ENCODE measurements at places on chromosomes 3 and 15. TPM values are rescaled to one million over a fixed set of nuclear protein-coding genes. Genes with fewer than 3 reads are reported as not detected.
A peak's percentile ranks its signal among the peaks of the same experiment; 100 is the strongest.

DNA sequence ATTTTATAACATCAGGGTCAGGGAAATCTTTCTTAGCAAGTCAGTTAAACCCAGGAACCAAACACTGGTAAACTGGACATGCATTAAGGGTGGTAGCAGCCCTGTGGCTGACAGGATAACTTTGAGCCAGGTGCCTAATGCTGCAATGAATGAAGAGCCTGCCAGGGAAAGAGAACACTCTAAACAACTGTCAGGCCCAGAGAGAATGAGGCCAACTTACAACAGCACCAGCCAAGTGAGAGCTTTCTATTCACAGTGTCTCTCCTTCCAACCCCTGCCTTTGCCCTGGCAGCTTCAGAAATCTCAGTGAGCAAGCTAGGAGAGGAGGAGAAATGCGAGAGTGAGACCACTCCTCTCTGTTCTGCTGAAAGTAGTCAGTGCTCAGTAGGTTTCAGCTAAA lies 50.4 kb upstream of the ATP2C1 start:
- no peak overlapping the region for H3K27ac ChIP-seq
- no peak overlapping the region for H3K4me3 ChIP-seq
- no peaks in the 10 kb centered on the region for H3K27me3 ChIP-seq

DNA sequence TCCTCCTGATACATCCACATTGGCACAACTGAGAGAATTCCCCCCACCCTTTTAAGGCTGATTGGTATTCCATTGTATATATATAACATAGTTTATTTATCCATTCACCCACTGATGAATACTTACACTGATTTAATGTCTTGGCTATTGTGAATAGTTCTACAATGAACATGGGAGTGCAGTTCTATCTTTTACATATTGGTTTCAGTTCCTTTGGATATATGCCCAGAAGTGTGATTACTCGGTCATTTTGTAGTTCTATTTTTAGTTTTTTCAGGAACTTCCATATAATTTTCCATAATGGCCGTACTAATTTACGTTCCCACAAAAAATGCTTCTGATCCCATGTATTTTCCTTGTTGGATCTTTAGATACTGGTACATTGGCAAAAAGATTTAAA lies 135.3 kb downstream of the FMN1 start:
- H3K27me3 ChIP-seq: no peaks in the 10 kb centered on the region

DNA sequence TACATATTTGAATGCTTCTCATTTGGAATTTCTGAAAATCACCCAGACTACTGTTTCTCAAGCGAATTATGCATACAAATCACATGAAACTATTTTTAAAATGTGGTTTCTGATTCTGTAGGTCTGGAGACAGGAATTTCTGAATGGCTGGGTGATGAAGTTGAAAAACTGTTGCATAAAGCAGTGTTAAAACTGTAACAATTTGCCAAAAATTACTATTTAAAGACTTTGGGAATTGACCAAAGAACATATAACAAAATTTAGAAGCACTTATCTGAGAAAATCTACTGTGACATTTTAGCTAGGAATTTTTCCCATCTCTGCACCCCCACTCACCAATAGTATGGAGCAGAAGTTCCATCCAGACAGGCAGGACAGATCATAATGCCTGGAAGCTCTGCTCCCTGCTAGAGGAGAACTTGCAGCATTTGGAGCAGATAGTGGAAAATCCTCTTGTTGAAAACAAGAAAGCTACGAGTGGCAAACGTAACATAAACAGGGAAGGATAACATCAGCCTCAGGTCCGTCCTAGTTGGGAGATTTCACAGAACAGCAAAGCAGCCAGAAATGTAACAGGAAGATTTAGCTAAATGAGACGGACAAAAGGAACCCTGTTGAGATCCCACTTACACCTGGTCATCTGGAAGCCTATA lies 132.3 kb upstream of the MCTP2 start:
- H3K4me3 ChIP-seq: no peak overlapping the region
- H3K4me1 ChIP-seq: no peaks in the 10 kb centered on the region
- H3K36me3 ChIP-seq: no peaks in the 10 kb centered on the region
- no peaks in the 10 kb centered on the region for H3K27me3 ChIP-seq

- H3K36me3 ChIP-seq: no peaks in the 10 kb centered on the region
- no peak overlapping the region for H3K4me3 ChIP-seq
- H3K4me1 ChIP-seq: no peaks in the 10 kb centered on the region
- DNase-seq: no peak
- H3K27ac ChIP-seq: no peak overlapping the region
These were observed 205.5 kb downstream of the MECOM start for GRCh38 chr3:169457807-169458697.

GRCh38 chr3:69433969-69434325 lies 48.1 kb upstream of the FRMD4B start:
- no peaks in the 10 kb centered on the region for H3K4me1 ChIP-seq
- H3K27me3 ChIP-seq: no peaks in the 10 kb centered on the region

- H3K4me3 ChIP-seq: peak overlapping the region; percentile 74
- peak overlapping the region; percentile 98 for H3K27ac ChIP-seq
- H3K4me1 ChIP-seq: peaks cover 50% of the 10 kb centered on the region
- DNase-seq: peak; percentile 53
- no peaks in the 10 kb centered on the region for H3K27me3 ChIP-seq
These were observed 688 bp downstream of the SETD5 start for GRCh38 chr3:9397906-9398699.

- H3K4me1 ChIP-seq: no peaks in the 10 kb centered on the region
- no peaks in the 10 kb centered on the region for H3K36me3 ChIP-seq
- H3K4me3 ChIP-seq: no peak overlapping the region
- H3K27ac ChIP-seq: no peak overlapping the region
These were observed 12.6 kb downstream of the PPARG start for GRCh38 chr3:12301513-12301912.

DNA sequence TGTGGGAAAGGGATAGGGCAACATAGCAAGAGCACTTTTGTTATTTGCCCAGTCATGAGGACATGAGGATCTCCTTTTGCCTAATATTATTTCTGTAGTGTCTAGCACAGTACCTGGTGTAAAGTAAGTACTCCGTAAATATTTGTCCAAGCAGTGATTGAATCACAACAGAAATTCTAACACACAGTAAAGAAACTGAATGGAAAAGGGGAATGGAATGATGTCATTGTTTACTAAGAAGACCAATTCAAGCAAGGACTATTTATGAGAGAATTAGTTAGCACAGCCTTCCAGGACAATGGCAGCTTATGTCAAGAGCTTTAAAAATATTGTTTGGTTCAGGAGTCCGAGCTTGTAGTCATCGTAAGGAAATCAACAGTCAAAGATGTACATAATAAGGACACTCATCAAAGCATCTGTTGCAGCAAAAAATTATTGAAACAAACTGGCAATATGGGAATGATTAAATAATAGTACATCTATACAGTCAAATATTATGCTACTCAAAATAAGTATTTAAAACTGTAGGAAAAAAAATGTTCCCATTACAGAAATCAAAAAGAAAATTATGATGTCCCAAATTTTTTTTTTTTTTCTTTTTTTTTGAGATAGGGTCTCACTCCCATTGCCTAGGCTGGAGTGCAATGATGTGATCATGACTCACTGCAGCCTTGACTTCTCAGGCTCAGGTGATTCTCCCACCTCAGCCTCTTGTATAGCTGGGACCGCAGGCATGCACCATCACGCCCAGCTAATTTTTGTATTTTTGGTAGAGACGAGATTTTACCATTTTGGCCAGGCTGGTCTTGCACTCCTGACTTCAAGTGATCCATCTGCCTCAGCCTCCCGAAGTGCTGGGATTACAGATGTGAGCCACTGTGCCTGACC lies 17.9 kb downstream of the CAPN7 start:
- no peaks in the 10 kb centered on the region for H3K4me1 ChIP-seq
- DNase-seq: no peak
- no peaks in the 10 kb centered on the region for H3K36me3 ChIP-seq

DNA sequence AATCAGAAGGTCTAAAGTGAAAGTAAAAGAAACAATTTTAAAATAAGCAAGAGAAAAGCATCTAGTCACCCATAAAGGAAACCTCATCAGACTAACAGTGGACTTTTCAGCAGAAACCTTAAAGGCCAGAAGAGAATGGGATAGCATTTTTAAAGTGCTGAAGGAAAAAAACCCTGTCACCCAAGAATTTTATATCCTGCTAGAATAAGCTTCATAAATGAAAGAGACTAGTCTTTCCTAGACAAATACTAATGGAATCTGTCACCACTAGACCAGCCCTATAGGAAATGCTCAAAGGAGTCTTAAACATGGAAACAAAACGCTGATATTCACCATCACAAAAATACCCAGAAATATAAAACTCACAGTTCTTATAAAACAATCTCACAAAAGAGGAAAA lies 46.9 kb downstream of the TAMM41 start:
- no peaks in the 10 kb centered on the region for H3K27me3 ChIP-seq
- H3K36me3 ChIP-seq: no peaks in the 10 kb centered on the region
- H3K27ac ChIP-seq: no peak overlapping the region
- no peak for DNase-seq

GRCh38 chr15:60381148-60381788 lies 16.5 kb downstream of the ANXA2 start:
- no peaks in the 10 kb centered on the region for H3K27me3 ChIP-seq
- no peak overlapping the region for H3K27ac ChIP-seq
- no peak for DNase-seq

- peaks cover 4% of the 10 kb centered on the region for H3K4me1 ChIP-seq
- H3K27ac ChIP-seq: no peak overlapping the region
- no peaks in the 10 kb centered on the region for H3K27me3 ChIP-seq
These were observed 96.5 kb downstream of the FLNB start for GRCh38 chr3:58104712-58105111.

GRCh38 chr3:25655659-25656058 lies 9.0 kb downstream of the TOP2B start:
- H3K4me3 ChIP-seq: no peak overlapping the region
- H3K4me1 ChIP-seq: no peaks in the 10 kb centered on the region
- H3K36me3 ChIP-seq: no peaks in the 10 kb centered on the region
- no peaks in the 10 kb centered on the region for H3K27me3 ChIP-seq

DNA sequence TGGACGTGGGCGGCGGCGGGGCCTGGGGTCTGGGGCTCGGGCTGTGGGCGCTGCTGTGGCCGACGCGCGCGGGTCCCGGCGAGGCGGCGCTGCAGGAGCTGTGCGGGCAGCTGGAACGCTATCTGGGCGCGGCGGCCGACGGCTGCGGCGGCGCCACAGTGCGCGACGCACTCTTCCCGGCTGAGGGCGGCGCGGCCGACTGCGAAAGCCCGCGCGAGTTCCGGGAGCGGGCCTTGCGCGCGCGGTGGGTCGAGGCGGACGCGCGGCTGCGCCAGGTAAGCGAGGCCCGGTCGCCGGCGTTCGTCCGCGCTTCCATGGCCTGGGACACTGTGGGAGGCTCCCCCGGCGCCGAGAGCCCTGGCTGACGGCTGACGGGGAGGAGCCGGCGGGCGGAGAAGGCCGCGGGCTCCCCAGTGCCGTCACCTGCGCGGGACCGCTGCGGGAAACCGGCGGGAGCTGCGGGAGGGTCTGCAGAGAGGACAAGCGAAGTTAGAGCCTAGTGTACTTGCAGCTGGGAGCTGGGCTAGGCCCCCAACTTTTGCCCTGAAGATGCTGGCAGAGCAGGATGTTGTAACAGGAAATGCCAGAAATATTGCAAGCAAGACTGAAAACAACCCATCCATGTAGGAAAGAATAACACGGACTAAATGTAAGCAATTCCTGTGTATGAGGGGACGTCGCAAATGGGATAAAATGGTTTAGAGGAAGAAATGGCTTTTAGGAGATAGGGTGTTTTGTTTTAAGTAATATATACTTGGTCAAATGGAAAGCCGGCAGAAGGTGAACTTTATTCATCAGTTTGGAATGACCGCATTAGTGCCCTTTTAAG lies 847 bp downstream of the WHAMM start:
- peak overlapping the region; percentile 83 for H3K4me3 ChIP-seq
- H3K36me3 ChIP-seq: no peaks in the 10 kb centered on the region
- no peaks in the 10 kb centered on the region for H3K4me1 ChIP-seq
- no peaks in the 10 kb centered on the region for H3K27me3 ChIP-seq
- DNase-seq: peak; percentile 42
- H3K27ac ChIP-seq: peak overlapping the region; percentile 97

DNA sequence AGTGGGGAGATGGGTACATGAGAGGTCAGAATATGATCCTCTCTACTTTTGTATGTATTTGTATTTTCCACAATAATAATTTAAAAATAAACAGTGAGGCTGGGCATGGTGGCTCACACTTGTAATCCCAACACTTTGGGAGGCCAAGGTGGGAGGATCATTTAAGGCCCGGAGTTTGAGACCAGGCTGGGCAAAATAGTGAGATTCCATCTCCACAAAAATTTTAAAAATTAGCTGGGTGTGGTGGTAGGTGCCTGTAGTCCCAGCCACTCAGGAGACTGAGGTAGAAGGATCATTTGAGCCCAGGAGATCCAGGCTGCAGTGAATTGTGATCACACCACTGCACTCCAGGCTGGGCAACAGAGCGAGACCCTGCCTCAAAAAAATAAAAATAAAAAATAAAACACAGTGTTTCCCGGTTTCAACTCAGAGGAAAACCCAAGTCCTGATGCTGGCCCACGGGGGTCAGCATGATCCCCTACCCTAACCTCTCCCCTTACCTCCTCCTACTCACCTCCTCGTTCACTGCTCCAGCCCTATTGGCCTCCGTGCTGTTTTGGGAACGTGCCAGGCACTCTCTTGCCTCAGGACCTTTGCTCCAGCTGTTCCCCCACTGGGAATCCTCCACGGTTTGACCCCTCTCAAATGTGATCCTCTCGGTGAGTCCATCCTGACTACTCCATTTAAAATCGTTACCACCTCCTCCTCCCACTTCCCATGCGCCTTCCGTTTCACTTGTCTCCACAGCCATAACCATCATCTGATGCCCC lies 2.9 kb upstream of the KLHL40 start:
- peaks cover 4% of the 10 kb centered on the region for H3K4me1 ChIP-seq
- H3K36me3 ChIP-seq: no peaks in the 10 kb centered on the region
- no peak overlapping the region for H3K27ac ChIP-seq
- H3K4me3 ChIP-seq: no peak overlapping the region
- no peaks in the 10 kb centered on the region for H3K27me3 ChIP-seq

GRCh38 chr15:74808840-74809229 lies 3.8 kb upstream of the LMAN1L start:
- H3K36me3 ChIP-seq: no peaks in the 10 kb centered on the region
- no peaks in the 10 kb centered on the region for H3K27me3 ChIP-seq
- H3K27ac ChIP-seq: no peak overlapping the region
- H3K4me3 ChIP-seq: no peak overlapping the region
- DNase-seq: no peak

DNA sequence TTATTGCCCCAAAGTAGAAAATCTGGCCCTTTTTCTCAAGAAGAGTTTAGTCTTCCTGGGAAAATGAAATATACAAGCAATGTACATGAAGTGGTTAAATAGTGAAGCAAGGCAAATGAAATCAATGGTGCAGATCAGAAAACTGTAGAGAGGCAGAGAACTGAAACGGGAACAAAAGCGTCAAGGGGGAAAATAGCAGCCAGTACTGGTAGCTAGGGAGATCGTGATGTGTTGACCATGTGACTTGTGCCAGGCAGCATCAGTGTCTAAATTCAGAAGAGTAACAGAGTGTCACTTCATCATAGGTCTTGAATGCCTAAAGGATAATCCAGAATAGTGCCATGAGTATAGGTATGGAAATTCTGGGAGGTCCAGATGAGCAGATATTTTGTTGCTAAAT lies 163.1 kb downstream of the CHL1 start:
- no peaks in the 10 kb centered on the region for H3K4me1 ChIP-seq
- no peaks in the 10 kb centered on the region for H3K27me3 ChIP-seq
- H3K36me3 ChIP-seq: no peaks in the 10 kb centered on the region
- no peak overlapping the region for H3K27ac ChIP-seq
- no peak for DNase-seq

The GDPGP1 gene
- total RNA-seq: 6.2 TPM

The SLC12A1 gene
- total RNA-seq: 0.62 TPM

The PLSCR1 gene
- total RNA-seq: 46.9 TPM

The MST1R gene
- 11.2 TPM for total RNA-seq

The TRAT1 gene
- total RNA-seq: not detected

The IMPG2 gene
- total RNA-seq: 0.39 TPM

The CATSPER2 gene
- total RNA-seq: 49.6 TPM

The GOLGA6D gene
- 13.1 TPM for total RNA-seq

The CDC25A gene
- 46.3 TPM for total RNA-seq

The ZIC1 gene
- total RNA-seq: 3.5 TPM

The LPCAT4 gene
- 13.4 TPM for total RNA-seq

Measured in testis (tissue), 5 donors.